ENCODE measurements at places on chromosomes 5 and 9.

- no peak for DNase-seq
Measured at GRCh38 chr9:35814106-35814840, 569 bp downstream of the HINT2 start.

DNA sequence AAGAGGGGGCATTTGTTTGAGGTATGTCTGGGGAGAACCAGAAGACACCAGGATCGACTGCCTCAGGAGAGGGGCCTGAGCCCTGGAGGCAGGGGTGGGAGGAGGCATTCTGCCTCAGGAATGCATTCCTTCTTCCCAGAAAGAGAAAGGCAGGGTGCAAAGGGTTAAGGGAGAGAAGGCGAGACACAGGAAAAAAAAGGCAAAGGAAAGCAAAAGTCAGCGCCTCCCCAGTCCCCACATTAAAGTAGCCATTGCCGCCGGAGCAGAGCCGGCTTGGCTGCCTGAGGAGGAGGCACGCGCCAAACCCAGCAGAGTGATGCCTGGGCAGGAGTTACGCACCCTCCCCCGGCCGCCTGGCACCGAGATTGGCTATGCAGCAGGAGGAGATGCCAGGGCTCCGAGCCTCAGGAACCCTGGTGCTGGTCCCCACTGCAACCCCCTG is 123.8 kb upstream of the PHYKPL start:
- DNase-seq = no peak

DNA sequence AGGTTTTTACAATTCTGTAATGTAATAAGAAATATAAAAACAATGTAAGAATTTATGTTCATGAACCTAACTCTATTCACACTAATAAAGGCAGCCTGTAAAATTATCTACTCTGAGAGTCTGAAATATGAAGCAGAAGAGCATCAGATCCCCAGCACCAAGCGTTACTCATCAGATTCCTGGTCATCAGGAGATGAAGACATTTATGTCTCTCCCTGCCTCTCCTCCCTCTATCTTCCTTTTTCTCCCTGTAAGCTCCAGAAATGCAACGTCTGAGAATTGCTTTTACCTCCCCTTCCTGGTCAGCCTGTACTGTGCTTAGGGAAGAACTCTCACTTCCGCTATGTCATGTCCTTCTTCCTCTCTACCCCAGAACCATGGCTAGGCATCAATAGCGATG is 114.4 kb upstream of the SLIT3 start:
- DNase-seq = no peak

DNA sequence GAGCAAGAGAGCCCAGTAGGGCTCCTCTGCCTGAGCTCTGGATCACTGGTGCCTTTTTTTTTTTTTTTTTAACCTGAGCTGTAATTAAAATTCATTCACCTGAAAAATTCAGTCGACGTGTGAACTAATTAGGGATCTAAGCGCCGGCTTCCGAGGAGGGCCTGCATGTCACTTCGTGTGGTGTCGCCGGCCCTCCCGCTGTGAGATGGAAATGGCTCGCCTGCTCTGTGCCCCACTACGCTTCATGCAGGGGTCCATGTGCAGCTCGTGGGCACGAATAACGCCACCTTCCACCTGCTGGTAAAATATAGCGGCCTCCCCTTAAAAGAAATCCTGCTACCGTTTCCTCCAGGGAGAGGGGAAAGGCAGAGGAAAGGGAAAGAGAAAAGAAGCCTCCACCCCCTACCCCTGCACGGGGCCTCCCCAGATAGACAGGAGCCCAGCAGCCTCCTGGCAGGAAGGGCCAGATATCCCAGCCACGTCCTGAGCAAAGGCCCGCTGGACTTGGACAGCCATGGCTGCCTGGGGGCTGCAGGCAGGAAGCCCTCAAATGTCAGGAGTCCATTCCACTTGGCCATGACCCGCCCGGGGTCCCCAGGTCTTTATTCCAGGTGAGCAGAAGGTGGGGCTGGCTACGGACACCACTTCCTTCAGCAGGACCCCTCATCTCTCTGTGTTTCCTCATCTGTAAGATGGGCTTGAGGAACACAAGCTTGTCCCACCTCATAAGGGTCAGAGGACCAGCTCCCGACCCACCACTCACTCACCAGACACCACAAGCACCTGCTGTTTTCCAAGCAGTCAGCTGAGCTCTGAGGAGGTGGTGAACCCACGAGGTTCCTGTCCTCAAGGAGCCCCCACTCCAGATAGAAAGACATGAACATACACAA is 38.2 kb upstream of the ZNF354A start:
- DNase-seq = no peak

DNA sequence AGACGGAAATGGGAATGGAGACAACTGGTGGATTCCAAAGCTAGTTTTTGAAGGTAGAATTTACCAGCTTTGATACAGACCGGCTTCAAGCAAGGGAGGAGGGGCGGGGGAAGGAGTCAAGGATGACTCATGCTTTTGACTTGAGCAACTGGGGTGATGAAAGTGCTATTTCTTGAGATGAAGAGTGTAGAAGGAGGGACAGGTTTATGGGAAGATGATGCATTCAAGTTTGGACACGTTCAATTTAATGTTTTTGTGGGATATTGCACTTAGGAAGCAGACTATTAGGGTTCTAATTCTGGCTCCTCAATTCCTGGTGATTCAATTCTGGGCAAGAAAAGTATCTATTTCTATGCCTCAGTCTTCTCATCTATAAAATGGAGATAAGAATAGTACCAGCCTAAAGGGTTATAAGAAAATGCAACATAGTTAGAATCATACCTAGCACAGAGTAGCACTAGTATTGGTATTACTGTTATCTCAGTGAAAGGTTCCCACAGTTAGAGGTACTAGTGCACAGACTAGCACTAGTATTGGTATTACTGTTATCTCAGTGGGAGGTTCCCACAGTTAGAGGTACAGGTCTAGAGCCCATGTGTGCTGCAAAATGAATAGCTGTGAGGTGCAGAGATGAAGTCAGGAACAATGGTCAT is 4.6 kb downstream of the NIPAL4 start:
- DNase-seq = peak; percentile 53

GRCh38 chr9:3699883-3700282 is 174.1 kb upstream of the RFX3 start:
- DNase-seq = no peak

- DNase-seq = peak; percentile 12
Measured at GRCh38 chr5:73617510-73618279, 8.3 kb upstream of the ARHGEF28 start.

GRCh38 chr9:68898781-68899439 is 115.0 kb downstream of the PRKACG start:
- no peak for DNase-seq

DNA sequence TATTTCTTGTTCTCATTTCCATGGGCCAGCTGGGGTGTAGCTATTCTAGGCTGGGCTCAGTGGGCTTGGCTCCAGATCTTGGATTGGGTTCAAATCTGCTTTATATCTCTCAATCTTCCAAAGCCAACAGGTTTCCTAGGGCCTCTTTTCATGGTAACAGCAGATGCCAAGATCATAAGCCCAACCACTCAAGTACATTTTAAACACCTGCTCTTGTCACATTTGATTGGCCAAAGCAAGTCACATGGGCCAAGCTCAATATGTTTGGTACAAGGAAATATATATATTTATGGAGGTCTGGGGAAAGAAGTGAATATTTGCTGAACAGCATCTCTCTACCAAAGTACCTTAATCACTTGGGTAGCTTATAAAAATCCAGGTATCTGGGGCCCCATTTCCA is 49.5 kb downstream of the MRRF start:
- DNase-seq = no peak

GRCh38 chr9:90612957-90613356 is 29.7 kb downstream of the DIRAS2 start:
- DNase-seq = no peak

- DNase-seq = no peak
Measured at GRCh38 chr9:34589636-34590380, at the start of gene CNTFR. TSS of gene CNTFR (minus strand) at chr9:34589724. CDS start at chr9:34568981, 20,743 bp downstream.

DNA sequence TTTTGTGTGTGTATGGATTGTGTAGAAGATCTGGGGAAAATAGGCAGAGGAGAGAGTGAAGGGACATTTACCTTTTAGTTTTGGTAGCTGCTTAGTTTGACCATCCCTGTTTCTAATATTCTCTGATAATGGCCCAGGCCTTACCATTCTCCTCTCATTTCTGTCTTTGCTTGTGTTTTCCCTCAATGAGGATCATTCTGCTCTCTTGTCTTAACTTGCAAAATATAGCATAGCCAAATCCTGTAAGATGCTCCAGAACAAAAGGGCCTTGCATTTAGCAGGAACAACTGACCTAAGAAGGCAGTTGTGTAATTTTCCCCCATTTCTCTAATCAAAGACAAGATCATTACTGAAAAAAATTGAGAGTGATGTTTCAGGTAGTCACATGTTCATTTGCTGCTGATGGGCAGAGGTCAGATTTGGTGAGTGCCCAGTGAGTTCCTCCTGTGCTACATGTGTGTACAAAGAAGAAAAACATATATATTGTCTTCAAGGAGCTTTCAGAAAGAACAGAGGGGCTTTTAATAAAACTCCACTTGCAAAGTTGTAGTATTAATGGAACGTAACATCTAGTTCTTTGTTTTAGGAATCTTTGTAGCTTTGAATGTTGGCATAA is 139.5 kb downstream of the KDM4C start:
- DNase-seq = no peak

DNA sequence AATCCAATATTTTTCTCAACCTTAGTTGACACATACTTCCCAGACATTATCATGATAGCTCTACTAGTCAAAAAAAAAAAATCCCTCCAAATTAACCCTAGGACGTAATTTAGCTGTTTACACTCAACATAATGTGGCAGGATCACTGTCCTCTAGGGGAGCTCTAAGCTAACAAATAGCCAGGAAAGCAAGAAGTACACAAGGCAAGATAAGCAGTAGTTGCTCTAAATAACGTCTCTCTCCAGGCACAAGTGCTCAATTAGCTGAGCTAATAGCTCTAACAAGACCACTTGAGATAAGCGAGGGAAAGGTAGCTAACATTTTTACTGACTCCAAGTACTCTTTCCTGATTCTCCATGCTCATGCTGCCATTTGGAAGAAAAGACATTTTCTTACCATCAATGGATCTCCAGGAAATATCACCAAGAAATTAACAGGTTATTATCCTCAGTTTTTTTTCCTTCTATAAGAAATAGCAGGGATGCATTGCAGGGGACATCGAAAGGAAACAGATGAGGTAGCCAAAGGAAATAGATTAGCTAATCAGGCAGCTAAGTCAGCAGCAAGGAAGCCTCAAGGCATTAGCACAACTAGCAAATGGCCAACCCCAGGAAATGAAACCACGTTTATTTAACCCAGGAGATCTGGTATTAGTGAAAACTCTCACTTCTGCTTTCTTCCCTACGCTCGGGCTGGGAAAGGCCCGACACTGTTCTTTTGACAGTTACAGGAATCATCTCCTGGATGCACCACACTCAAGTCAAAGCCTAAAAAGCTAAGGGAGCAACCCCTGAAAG is 614.1 kb downstream of the PTPRD start:
- DNase-seq = no peak

DNA sequence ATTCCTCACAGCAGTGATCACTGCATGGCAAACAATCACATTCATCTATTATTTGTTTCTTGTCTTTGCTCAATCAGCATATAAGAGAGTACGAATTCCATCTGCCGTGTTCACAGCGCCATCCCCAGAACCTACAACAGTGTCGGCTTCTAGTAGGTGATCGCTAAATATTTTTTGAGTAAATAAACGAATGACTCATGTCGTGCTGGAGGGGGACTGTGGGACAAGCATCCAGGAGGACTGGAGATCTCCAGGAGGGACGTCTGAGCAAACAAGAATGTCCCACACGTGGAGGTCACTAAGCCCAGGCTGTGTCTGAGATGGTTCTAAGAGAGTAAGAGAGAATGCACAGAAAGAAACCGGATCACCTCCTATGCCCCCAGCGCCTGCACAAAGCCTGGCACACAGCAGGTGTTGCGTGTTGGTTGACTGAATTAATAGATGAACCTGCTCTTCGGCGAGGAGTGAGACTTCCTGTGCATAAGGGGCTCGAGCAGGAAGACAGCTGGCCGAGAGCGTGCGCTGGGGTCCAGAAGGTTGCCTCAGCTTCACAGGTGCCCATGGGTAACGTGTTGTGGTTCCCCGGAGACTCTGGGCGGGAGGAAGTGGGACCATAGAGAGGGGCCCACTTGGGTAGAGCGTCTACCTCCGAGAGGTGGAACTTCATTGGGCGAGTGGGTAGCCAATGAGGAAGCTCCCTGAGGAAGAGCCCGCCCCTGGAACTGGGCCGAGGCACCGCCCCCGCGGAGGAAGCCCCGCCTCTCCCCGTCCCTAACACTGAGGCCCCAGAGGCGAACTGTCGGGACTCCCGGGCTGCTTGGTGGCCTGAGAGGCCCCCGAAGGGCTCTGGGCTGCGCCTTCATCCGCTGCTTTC is 193.0 kb downstream of the MELK start:
- peak; percentile 94 for DNase-seq

DNA sequence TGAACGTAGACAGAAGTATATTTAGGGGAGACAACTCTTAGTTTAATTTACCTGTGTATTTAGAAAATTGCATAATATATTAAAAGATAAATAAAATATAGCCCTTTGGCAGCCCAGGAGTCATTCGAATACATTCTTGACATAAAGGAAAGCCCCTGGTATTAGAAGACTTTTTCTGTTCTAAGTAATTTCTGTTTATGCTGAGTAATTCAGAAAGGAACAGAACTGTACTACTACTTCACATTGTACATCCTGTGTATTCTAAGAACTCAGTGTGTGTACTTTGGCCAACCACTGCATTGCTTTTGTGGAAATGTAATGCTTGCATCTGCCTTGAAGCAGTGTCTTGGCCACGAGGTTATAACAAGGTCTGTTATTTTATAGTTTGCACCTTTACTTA is 136.4 kb downstream of the KDM4C start:
- DNase-seq = peak; percentile 53

DNA sequence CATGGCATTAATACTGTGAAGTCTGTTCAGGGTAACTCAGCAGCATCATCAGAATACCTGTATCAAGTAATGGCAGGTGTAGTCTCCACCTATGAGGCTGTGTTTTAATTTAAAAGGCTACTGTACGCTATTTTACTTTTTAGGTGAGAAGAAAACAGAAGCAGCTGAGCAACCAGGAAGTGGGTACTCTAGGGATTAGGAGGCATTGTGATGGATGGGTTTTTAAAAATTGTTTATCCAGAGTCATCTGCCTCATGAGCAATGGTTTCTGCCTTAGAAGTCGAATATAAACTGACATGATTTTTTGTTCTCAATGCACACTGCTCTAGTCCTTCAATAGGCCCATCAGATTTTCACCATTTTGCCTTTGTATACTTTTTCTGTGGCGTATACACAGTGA is 42.6 kb downstream of the PSIP1 start:
- no peak for DNase-seq

DNA sequence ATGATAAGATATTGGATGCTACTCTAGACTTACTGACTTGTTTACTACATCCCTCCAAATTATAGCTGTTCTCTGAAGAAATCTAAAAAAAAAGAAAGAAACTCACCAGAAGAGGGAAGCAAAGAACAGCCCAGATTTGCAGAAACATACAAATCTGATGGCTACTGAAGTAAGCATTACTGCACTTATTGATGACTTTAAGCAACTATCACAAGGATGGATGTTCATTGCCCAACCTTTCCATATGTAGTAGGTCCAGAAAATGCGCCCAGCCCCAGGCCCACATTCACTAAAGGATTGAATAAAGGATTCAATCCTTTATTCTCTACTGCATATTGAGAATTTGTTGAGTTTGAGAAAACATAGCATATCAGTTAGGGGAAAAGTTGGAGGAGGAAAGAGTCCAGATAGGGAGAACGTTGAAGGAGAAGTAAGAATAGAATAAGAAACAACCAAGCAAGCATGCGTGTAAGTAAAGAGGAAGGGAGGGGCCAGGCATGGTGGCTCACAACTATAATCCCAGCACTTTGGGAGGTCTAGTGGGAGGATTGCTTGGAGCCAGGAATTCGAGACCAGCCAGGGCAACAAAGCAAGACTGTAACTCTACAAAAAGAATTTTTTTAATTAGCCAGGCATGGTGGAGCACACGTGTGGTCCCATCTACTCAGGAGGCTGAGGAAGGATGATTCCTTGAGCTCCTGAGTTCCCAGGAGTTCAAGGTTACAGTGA is 33.8 kb upstream of the DTWD2 start:
- no peak for DNase-seq

All from GM12864 (cell line).